ENCODE measurements at places on chromosomes 12 and 14.
A peak's percentile ranks its signal among the peaks of the same experiment; 100 is the strongest.

- H3K36me3 ChIP-seq, result no peaks in the 10 kb centered on the region
- DNase-seq, result no peak
- no peak overlapping the region for H3K4me3 ChIP-seq
Measured at GRCh38 chr12:5656836-5657235, 224.9 kb downstream of the NTF3 start.

DNA sequence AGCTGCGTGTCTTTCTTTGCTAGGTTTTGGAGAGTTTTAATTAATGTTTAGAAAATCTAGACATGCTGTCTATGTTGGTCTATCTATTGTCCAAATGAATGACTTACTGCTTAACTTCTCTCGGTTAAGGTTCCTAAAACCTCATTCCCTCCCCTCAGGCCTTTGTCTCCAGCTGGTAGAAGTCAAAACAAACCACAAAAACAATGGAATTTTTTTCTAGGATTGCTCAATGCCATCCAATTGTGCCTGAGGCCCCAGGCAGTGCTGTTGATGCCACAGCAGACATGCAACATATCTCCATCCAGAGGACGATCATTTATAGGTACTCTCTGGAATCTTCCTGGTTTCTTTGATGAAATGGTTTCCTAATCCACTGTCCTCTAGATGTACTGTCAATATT lies 448.2 kb upstream of the TBX3 start:
- H3K4me3 ChIP-seq, result no peak overlapping the region
- no peak overlapping the region for H3K27ac ChIP-seq
- no peaks in the 10 kb centered on the region for H3K4me1 ChIP-seq
- H3K36me3 ChIP-seq, result no peaks in the 10 kb centered on the region

- H3K27me3 ChIP-seq, result no peaks in the 10 kb centered on the region
- DNase-seq, result no peak
- no peak overlapping the region for H3K4me3 ChIP-seq
- H3K27ac ChIP-seq, result peak overlapping the region; percentile 9
- peaks cover 28% of the 10 kb centered on the region for H3K36me3 ChIP-seq
- peaks cover 7% of the 10 kb centered on the region for H3K4me1 ChIP-seq
Measured at GRCh38 chr12:22481547-22482104, 62.7 kb downstream of the C2CD5 start.

DNA sequence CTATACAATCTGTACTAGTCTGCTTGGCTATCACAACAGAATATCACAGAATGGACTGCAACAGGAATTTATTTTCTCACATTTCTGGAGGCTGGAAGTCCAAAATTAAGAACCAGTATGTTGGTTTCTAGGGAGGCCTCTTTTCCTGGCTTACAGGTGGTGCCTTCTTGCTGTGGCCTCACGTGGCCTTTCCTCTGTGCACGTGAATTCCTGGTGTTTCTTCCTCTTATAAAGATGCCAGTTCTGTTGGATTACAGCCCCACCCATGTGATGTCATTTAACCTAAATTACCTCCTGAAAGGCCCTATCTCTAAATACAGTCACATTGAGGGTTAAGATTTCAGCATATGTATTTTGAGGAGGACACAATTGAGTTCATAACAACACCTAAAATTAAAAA lies 32.1 kb upstream of the C2CD5 start:
- H3K4me1 ChIP-seq, result no peaks in the 10 kb centered on the region
- H3K27me3 ChIP-seq, result no peaks in the 10 kb centered on the region
- no peaks in the 10 kb centered on the region for H3K36me3 ChIP-seq
- no peak for DNase-seq
- no peak overlapping the region for H3K4me3 ChIP-seq

GRCh38 chr14:70027785-70028428 lies 148.7 kb downstream of the SMOC1 start:
- H3K36me3 ChIP-seq, result no peaks in the 10 kb centered on the region
- H3K4me3 ChIP-seq, result no peak overlapping the region
- peaks cover 2% of the 10 kb centered on the region for H3K4me1 ChIP-seq
- peaks cover 4% of the 10 kb centered on the region for H3K27me3 ChIP-seq
- H3K27ac ChIP-seq, result no peak overlapping the region

DNA sequence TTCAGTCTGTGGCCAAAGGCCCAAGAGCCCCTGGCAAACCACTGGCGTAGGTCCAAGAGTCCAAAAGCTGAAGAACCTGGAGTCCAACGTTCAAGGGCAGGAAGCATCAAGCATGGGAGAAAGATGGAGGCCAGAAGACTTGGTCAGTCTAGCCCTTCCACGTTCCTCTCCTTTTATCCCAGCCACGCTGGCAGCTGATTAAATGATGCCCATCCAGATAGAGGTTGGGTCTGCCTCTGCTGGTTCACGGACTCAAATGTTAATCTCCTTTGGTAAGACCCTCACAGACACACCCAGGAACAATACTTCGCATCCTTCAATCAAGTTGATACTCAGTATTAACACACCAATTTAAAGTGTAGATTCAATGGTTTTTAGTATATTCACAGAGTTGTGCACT lies 21.1 kb upstream of the OS9 start:
- H3K4me1 ChIP-seq, result peaks cover 2% of the 10 kb centered on the region
- no peaks in the 10 kb centered on the region for H3K36me3 ChIP-seq
- H3K4me3 ChIP-seq, result no peak overlapping the region
- H3K27ac ChIP-seq, result no peak overlapping the region

DNA sequence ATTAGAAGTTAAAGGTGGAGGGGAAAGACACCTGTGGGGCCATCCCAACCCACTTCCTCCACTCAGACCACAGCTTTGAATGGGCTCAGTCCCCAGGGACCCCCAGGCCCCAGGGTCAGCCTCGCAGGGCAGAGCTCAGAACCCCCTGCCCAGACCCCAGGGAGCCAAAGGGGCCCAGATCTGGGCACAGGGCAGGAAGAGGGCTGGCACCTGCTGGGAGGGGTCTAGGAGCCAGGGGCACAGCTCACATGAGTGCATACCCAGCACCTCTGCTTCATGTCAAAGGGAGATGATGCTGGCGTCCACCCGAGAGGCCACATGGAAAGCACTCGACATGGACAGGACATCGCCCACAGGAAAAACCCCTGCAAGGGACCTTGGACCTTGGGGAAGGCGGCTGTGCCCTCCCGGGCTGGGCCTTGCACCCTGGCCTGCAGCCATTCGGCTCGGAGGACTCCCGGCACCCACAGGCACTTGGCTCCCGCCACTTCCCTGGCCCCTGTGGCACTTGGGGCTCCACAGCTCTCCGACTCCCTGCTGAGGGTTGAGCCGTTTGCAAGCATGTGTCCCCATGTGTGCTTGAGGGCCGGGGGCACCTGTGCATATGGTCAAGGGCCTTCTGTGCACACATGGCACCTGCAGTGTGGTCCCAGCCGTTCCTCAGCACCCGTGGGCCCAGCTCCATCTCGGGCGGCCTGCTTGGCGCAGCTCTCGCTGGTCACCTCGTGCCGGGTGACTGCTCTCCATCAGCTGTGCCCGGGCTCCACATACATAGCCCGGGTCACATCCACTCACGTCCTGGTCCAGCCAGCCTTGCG lies 7.8 kb upstream of the AMN start:
- H3K36me3 ChIP-seq, result peaks cover 6% of the 10 kb centered on the region
- peaks cover 16% of the 10 kb centered on the region for H3K4me1 ChIP-seq
- H3K27me3 ChIP-seq, result no peaks in the 10 kb centered on the region
- H3K27ac ChIP-seq, result no peak overlapping the region
- H3K4me3 ChIP-seq, result peak overlapping the region; percentile 27
- DNase-seq, result no peak

DNA sequence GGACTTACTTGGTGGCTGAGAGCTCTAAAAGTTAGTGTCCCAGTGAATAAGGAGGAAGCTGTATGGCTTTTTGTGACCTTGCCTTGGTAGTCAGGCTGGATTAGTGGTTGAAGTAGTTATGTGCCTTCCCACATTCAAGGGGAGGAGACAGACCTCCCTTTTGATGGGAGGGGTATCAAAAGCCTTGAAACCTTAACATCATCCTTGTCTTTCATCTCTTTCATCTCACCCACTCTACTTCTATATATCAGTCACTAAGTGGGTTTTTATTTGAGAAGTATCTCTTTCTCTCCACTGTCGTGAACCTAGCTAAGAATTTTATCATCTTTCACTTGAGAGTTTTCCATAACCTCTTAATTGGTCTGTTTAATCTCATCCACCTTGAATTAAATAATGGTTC lies 15.7 kb downstream of the NUBPL start:
- no peaks in the 10 kb centered on the region for H3K27me3 ChIP-seq
- H3K4me1 ChIP-seq, result peaks cover 14% of the 10 kb centered on the region
- no peak for DNase-seq
- H3K36me3 ChIP-seq, result peaks cover 31% of the 10 kb centered on the region
- H3K4me3 ChIP-seq, result no peak overlapping the region

- H3K4me3 ChIP-seq, result no peak overlapping the region
- no peak overlapping the region for H3K27ac ChIP-seq
- DNase-seq, result no peak
- H3K36me3 ChIP-seq, result no peaks in the 10 kb centered on the region
- no peaks in the 10 kb centered on the region for H3K4me1 ChIP-seq
Measured at GRCh38 chr12:69055280-69055679, 122.3 kb upstream of the CPM start.

DNA sequence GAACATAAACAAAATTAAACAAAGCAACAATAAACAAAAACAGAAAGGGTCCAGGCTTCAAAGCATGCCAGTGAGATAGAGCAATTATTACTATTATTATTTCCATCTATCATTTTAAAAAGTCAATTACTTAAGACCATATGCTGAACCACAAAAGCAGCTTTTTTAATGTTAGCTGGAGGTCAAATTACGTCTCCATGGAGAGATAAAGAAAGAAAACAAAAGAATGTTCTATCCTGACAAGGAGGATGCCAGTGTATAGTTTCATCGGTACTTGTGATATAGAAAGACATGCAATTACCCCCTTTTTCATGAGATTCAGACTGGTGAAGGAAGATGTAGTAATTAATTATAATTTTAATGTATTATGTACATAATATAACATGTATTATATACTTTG lies 81.6 kb upstream of the DCN start:
- no peak for DNase-seq
- no peaks in the 10 kb centered on the region for H3K36me3 ChIP-seq

- no peak for DNase-seq
- no peak overlapping the region for H3K27ac ChIP-seq
- H3K4me3 ChIP-seq, result no peak overlapping the region
- H3K4me1 ChIP-seq, result no peaks in the 10 kb centered on the region
- H3K27me3 ChIP-seq, result no peaks in the 10 kb centered on the region
Measured at GRCh38 chr14:98822917-98823316, 449.1 kb downstream of the BCL11B start.

Measured in memory B cell (primary cell).